T-helper 2 cell (primary cell): ENCODE measurements at places on chromosomes 16 and 17.

DNA sequence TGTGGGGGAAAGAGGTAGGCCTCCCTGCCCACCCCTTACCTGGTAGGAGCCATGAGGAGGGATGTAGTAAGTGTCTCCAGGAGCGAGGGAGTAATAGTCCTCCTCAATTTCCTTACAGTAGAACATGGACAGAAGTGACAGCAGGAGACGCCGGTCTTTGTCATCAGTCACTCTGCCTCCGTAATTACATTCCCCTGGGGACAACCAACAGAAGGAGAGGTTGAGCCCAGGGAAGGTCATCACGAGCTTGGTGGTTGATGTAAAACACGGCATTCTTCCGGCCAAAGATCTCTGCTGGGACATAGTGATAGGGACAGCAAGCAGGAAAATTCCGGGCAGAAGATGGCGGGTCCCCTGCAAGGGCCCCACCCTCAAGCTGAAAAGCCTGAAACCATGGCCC, 47.9 kb downstream of the LYRM1 start:
- no peak for DNase-seq

DNA sequence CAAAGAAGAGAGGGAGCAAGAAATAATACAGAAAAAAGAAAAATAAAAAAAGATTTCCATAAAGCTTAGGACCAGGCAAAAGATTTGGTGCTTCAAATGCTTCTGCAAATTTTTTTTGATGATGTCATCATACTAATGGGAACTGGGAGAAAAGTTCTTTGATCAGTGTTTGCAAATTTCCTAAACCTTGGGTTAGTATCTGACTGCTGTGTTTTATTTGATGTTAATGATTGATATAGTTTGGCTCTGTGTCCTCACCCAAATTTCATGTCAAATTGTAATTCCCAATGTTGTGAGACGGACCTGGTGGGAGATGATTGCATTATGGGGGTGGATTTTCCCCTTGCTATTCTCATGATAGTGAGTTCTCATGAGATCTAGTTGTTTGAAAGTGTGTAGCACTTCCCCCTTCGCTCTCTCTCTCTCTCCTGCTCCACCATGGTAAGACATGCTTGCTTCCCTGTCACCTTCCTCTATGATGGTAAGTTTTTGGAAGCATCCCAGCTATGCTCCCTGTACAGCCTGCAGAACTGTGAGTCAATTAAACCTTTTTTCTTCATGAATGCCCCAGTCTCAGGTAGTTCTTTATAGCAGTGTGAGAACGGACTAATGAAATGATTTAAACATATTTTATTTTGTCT, 72.6 kb downstream of the TMEM100 start:
- no peak for DNase-seq

DNA sequence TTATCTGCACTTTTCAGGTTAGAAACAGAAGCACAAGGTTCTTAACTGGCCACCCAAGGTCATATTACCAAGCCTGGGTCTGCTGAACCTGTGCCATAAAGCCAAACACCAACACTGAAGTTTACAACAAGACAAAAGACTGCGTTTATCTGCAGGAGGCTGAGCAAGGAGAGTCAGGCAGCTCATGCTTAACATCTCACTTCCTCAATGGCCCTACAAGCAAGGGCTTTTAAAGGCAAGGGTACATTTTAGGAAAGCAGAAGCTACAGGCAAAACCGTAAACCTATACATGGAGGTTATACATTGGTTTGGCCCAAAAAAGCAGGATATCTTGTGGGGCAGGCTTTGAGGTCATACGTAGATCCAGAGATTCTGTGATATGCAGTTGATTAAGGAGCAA, 91.2 kb downstream of the GNAO1 start:
- DNase-seq = no peak

GRCh38 chr16:55971447-55971846, 96.3 kb upstream of the CES5A start:
- DNase-seq = no peak

DNA sequence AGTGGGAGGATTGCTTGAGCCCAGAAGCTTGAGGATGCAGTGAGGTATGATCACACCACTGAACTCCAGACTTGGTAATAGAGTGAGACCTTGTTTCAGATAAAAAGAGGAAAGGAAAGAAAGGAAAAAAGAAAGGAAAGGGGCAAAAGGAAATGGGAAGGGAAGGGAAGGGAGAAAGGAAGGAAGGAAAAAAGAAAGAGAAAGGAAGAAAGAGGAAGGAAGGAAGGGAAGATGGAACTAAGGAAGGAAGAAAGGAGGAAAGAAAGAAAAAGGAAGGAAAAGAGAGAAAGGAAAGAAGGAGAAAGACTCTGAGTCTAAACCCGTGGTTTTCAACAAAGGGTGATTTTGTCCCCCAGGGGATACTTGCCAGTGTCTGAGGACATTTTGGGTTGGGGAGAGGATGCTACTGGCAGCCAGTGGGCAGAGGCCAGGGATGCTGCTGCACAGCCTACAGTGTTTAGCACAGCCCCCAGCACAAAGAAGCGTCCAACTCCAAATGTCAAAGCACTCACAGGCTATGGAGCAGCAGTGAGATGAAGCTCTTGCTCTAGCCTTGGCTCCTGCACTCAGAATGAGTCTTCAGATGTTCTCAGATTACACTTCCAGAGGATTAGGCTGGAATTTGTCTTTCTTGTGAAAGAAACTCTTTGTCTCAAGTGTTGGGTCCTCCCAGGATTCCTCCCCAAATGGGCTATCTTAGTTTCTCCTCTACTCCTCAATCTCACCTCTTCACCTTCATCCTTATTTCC, 64.2 kb downstream of the BMERB1 start:
- no peak for DNase-seq

DNA sequence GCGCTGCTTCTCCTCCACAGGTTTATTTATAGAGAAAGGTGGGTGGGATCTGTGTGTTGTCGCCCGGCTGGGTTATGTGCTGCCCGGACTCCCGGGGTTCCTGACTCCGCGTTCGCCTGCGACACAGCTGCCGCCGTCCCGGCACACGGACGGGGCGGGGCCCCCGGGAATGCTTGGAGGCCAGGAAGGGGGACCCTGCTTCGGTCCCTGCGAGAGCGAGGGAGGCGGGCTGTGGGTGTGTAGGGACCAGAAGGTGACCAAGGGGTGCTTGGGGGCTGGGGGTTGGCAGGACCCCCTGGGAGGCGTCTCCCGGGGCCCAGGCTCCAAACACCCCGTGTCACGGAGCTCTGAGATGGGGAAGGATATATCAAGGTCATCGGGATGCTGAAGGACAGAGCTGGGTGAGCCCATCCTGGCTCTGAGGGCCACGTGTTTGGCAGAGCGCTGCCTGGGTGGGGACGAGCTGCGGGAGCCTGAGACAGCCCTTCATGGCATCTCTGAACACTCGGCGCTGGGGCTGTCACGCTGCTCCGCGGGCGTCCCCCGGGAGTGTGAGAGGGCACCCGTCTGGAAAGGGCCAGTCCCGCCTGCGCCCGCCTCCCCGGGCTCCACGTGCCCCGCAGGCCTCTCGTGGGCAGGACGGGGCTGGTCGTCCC, 4.2 kb downstream of the CACNA1H start:
- no peak for DNase-seq

- DNase-seq = no peak
Observed at GRCh38 chr16:55039931-55040330, 109.3 kb downstream of the IRX5 start.

- DNase-seq = no peak
Observed at GRCh38 chr17:64332502-64332901, 58.2 kb downstream of the PECAM1 start.

GRCh38 chr16:17963185-17963836, 373.2 kb downstream of the NPIPA8 start:
- DNase-seq = no peak

GRCh38 chr16:12295395-12295794, 318.9 kb downstream of the SNX29 start:
- no peak for DNase-seq

- DNase-seq = no peak
Observed at GRCh38 chr16:58399718-58400633, 7.7 kb downstream of the GINS3 start.

- peak; percentile 28 for DNase-seq
Observed at GRCh38 chr17:36463916-36464764, 22.3 kb upstream of the ZNHIT3 start.
